ENCODE measurements at places on chromosomes 7 and 10. TPM values are rescaled to one million over a fixed set of nuclear protein-coding genes. Genes with fewer than 3 reads are reported as not detected.

DNA sequence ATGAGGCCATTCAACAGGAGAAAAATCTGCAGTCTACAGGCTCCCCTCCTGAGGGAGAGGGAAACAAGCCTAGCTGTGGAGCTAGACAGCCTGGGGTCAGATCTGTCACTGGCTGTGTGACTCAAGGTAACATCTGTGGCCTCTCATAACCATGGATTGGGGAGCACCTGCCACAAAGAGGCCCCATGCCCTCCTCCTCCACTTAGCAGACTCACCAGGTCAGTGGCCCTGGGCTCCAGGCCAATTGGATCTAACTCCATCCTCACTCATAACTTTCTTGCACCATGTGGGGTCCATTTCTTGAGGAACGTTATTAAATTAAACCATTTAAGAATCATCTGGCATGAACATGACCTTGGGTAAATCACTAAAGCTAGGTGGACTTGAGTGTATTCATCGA lies 1.8 kb downstream of the GDF10 start:
- ATAC-seq = no peak

DNA sequence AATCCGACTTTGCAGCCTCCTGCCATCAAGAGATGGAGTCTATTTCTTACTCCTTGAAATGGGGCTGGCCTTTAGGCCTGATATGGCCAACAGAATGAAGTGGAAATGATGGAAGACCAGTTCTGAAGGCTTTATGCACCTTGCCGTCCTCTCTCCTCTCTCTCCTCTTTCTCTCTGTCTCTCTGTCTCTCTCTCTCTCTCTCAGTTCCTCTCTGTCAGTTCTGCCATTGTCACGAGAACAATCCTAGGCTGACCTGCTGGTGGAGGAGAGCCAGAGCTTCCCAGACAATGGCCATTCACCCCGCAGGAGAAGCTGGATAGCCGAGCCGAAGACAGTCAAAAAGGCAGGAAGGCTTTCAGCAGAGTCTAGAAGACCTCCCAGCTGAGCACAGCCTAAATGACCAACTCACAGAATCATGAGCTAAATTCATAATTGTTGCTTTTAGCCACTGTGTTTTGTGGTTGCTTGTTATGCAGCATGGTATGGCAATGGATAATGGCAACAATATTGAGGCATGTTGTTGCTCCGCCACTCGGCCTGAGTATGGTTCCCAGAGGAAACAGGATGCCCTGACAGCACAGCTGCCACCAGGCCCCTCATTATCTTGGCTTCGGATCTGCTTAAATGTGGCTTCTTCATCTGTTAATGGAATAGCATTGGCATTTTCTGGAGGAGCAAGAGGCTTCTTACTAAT lies 35.5 kb downstream of the FRMPD2 start:
- no peak for ATAC-seq

DNA sequence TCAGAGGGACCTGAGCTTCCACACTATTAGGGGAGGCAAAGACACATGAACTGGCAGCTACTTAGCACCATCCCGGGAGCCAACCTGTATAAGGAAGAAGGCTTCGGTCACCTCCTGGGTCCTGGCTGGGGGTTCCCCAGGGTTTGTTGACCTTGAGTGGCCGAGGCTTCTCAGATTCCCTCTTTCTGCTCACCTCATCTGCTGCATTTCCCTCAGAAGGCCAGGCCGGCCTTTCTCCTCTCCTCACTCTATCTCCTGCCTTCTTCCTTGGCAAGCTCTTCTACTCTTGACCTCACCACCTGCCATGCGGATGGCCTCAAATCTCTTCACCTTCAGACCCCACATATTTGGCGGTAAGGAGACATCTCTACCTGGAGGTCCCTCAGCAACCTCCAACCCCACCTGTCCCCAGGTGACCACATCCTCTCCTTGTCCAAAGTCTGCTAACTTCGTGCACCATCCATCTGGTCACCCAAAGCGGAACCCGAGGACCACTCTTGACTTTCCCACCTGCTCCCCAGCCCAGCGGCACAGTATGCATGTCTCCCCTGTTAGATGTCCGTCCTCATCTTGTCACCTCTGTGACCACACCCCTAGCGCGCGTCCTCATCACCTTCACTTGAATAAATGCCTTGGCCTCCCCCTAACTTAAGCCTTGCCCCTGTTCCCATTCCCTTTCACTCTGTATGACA lies 133.8 kb upstream of the UNC5B start:
- ATAC-seq = no peak

Gene RASSF4
- 23.5 TPM for total RNA-seq

GRCh38 chr7:82273886-82274285 lies 169.7 kb downstream of the CACNA2D1 start:
- no peak for ATAC-seq

DNA sequence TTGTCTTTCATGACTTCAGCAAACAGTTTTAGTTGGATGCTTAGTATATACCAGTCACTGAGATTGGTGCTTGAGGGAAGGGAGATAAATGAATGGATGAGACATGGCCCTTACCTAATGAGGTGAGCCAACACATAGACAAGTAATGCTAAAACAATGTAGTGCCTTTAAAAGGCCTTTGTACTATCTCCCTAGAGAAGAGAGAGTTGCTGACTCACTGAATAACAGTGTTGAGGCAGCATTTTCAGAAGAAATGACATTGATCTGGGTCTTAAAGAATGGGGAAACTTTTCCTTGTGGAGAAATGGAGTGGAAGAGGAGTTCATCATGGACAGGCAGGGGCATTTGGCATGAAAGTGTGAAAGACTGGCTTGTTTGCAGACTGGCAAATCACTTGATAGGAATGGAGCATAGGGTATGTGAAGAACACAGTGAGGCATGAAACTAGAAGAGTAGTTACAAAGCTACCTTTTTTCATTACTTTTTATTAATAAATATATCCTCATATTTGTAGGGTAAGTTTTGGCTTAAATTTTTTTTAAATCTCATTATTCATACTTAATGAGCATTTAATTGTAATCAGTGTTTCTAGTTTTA lies 91.2 kb downstream of the KAT6B start:
- ATAC-seq = no peak

DNA sequence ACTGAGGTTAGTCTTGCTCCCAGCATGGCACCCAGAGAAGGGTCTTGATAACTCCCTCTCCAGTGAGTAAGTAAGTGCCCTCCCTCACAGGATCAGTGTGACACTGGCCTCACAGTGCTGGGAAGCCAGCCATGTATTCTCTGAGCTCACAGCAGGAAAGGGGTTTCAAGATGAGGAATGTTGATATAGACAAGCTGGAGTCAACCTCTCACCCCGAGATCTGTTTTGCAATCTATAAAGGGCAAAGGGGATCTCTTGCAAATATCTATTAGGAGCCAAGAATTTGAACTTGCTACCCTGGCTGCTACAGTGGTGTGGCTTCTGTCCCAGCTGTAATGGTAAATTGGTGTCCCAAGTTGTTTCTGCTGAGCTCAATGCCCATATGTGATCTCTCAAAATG lies 70.2 kb upstream of the ADAM12 start:
- ATAC-seq = no peak

All from gastroesophageal sphincter (tissue), 4 donors.